Mesenteric fat pad (tissue), 1 donor: ENCODE measurements at places on chromosomes 5 and 9. TPM values are rescaled to one million over a fixed set of nuclear protein-coding genes. Genes with fewer than 3 reads are reported as not detected.

DNA sequence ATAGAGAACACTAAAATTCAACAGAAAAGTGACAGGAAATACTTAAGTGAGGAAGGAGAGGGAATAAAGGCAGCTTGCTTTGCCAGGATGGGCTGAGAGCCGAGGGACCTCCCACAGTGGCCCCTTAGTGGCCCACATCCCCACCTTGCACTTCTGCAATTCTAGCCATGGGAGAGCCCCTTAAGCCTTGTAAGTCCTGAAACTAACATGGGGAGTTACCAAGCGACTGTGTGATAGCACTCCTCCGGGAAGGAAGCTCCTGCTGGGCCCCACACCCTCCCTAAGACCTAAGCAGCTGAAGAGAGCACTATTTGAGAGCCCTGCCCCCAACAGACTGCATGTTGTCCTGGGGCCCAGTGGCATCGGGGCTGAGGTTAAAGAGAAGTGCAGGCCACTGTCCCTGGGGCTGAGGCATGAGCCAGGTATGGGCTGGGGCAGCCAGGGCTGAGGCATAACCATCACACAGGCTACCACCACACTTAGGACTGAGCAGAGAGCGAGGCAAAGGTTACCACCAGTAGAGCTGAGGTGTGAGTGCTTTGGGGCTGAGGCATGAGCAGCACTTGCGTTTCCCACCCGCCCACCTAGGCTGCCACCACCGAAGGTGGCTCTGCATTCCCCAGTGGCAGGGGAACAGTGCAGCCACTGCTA lies 301.8 kb upstream of the TRPC7 start:
- no peak for DNase-seq

DNA sequence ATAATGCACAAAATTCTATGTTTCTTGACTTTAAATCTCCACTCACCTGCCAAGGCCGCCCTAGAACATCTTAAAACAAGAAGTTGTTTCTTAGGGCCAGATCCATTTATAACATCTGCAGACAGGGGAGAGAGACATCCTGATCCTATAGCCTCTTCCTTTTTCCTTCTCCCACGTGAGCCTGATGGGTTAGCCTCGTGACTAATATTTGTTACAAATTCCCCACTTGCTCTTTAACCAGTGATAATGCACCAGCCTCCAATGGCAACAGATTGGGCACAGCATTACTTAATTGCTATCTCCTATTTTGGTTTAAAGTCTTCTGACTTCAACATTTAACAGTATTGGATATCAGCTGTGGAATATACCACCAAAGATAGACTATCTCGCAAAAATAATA lies 196.5 kb downstream of the GADD45G start:
- DNase-seq = no peak

GRCh38 chr5:122258241-122258640 lies 53.8 kb upstream of the SNCAIP start:
- DNase-seq = no peak

- no peak for DNase-seq
Measured at GRCh38 chr5:65246741-65247140, 235.0 kb downstream of the ADAMTS6 start.

The TXNDC8 gene
- not detected for total RNA-seq
